Stimulated activated CD8-positive, alpha-beta memory T cell treated with anti-CD3 and anti-CD28 coated beads, Interleukin-7, amount 100 ng/mL, for 1 hour (primary cell): ENCODE measurements at places on chromosomes 2 and 18.

- no peak for DNase-seq
Observed at GRCh38 chr2:30105556-30105955, 41.3 kb upstream of the YPEL5 start.

DNA sequence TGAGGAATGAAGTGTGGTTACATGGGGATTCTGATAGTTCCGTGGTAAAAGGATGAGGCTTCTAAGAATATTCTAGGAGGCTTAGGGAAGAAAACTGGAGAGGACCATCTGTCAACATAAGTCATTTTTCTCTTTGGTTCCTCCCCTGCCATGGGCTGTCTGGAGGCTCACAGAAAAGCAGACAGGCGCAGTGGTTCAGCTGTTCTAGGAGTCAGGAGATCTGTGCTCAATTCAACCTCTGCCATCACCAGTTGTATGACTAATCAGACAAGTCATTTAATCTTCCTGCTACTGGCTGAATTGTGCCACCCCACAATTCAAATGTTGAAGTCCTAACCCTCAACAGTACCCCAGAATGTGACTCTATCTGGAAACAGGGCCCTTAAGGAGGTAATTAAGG, 36.4 kb downstream of the ADAM17 start:
- DNase-seq = no peak

GRCh38 chr18:38318416-38318815, 752.8 kb upstream of the CELF4 start:
- DNase-seq = no peak

DNA sequence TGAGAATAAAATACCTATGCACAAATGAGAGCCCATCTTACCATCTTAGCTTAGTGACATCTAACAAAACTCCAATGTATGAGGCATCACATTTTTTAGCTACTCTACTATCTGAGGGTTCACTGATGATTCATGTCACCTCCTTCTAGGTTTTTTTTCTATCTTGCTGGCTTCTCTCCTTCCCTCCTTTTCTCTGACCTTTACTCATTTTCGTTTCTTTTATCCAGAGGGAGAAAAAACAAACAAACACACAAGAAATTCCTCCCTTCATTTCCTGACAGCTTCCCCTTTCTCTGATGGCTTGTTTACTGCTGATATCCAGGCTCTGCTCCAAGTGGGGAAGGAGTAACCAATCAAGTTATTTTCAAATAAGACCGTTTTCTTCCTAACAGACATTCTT, 115.1 kb downstream of the UBE2E3 start:
- no peak for DNase-seq

- DNase-seq = no peak
Observed at GRCh38 chr18:7037470-7037869, 80.1 kb downstream of the LAMA1 start.
